H4 (cell line): ENCODE measurements at places on chromosomes 1 and 21.

- DNase-seq, result no peak
Measured at GRCh38 chr1:42831273-42831672, 14.1 kb upstream of the SVBP start.

DNA sequence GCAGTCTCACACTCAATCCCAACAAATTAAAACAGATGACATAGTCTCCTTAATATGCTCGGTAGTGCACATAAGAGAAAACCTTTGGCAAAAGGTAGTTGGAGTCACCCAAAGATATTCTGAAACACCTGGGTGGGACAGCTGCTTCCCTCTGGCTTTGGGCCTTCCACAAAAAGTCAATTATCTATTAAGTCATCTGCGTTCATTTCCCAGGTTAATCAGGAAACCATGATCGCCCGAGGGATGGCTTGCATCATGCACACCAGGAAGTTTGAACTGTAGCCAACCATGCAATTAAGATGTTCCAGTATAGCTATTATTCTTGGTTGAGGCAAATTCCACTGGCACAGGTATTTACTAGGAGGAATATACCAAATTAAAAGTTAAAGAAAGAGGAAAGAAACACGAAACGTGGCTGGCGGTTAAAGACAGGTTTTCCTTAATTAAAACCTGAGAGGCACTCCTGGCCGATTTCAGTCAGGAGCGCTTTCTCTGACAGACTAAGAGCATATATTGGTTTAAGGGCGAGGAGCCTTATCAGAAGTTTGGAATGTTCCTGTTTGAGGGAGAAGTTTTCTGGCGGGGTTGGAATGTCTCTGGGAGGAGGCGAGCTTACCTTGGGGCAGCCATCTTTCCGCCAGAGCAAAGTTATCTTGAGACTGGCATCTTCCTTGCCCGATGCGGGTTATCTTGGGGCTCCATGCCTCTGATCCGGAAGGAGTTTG is 19.9 kb downstream of the CLDN17 start:
- peak; percentile 16 for DNase-seq

- no peak for DNase-seq
Measured at GRCh38 chr1:101086783-101087182, 61.2 kb upstream of the DPH5 start.

- no peak for DNase-seq
Measured at GRCh38 chr1:2783435-2784397, 17.8 kb downstream of the TTC34 start.

DNA sequence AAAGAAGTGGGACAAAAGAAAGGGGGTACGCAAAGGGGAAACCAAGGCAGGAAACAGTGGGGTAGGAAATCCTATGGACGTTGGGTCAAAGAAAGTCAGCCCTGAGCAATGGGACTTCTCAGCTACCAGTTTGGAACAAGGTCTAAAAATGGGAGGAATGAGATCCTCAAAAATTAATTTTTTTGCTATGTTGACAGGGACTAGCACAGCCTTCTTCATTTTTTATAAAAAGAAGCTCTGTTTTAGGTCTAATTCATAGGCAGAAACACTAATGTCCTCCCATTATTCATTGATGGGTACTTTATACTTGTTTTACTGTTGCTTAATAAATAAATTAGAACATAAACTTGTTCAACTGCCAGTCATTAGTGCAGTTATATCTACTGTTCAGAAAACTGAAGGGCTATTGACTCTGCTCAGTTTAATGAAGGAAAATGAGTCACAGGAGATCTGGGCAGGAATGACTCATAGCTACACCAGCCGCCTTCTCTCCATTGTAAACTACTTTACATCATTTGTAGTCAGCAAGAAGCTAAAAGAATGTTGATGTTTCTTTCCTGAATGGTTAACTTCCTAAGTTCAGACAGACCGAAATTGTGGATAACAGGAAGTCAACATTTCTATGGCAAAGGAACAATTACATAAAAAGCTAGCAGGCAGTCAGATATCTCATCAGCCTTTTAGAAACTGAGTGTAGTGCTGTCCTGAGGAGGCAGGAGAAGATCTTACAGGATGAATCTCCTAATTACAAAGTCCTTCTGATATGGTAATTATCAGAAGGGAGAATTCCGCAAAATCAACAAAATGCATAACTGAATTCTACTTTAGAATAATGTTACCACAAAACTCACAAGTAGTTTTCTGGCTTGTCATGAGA is 356.4 kb upstream of the PKN2 start:
- peak; percentile 77 for DNase-seq

DNA sequence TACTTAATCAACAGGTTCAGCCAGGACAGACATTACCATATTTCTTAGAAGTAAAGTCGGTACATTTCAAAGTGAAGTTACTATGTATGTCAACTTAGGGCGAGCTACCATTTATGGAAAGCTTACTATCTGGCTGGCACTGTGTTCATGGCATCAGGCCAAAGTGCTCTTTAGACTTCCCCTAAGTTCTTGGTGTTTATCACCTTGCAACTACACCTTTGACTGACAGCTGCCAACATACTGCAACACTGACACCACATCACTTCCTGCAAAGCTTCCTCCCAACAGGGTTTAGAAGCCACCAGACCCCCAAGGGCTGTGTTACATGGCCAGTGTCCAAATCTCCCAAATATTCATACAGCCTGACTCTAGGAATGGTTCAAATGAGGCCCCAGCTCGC is 61.0 kb downstream of the TIAM1 start:
- DNase-seq, result no peak

- no peak for DNase-seq
Measured at GRCh38 chr1:21873761-21874160, 61.7 kb downstream of the LDLRAD2 start.

- DNase-seq, result no peak
Measured at GRCh38 chr1:220889333-220889732, 10.1 kb downstream of the HLX start.

- no peak for DNase-seq
Measured at GRCh38 chr1:228206582-228207351, 1.1 kb upstream of the OBSCN start.

DNA sequence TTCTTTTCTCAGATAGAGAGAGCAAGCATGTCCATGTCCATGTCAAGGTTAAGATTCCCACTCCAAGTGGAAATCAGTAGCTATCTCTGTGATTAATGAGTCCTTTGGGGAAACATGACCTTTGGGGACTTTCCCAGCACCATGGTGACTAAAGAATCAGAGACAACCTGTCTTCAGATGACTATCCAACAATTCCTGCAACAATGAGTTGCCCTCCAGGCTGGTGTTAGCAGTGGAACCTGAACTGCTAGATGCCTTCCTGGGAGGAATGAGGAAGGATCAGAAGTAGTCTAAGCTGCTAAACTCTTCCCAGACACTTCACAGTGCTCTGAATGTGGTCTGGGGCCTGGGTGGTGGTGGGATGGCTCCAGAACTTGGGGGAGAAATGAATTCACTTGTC is 6.5 kb downstream of the S100A9 start:
- DNase-seq, result no peak

GRCh38 chr1:42825036-42825851 is 8.0 kb upstream of the SVBP start:
- no peak for DNase-seq

- DNase-seq, result no peak
Measured at GRCh38 chr21:15521644-15522001, 208.2 kb upstream of the USP25 start.

GRCh38 chr1:188670837-188671236 is 1806.8 kb downstream of the BRINP3 start:
- DNase-seq, result peak; percentile 41

GRCh38 chr1:170262276-170262939 is 116.6 kb downstream of the NTMT2 start:
- no peak for DNase-seq

- DNase-seq, result no peak
Measured at GRCh38 chr1:25011943-25012638, 82.0 kb upstream of the RUNX3 start.

- DNase-seq, result no peak
Measured at GRCh38 chr1:44421446-44421884, 16.4 kb downstream of the RNF220 start.

DNA sequence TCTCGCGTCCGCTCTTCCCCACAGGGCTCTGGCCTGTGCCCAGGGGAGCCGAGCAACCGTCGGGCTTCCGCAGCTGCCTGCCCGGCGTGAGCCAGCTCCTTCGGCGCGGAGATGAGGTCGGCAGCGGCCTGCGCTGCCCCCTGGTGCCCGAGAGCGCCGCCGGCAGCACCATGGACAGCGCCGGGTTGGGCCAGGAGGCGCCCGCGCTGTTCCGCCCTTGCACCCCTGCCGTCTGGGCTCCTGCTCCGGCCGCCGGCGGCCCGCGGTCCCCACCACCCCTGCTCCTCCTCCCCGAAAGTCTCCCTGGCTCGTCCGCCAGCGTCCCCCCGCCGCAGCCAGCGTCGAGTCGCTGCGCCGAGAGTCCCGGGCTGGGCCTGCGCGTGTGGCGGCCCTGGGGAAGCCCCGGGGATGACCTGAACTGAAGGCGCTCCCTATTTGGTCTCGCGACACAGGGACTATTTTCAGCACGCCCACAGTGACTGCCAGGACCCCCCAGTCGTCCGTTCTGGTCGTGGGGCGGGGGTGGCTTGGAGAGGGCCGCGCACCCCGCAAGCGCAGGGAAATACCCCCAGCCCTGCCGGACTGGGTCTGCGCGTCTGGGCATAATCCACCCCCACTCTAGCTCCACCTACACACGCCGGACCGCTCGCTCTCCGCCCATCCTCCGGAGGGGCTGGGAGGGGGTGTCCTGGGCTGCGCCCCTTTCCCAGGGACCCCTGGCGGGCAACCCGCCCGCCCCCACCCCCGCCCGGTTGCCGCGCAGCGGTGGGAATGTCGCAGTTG is 1.3 kb downstream of the HES3 start:
- peak; percentile 62 for DNase-seq

GRCh38 chr21:28154121-28154520 is 838.6 kb downstream of the LTN1 start:
- DNase-seq, result no peak

- DNase-seq, result no peak
Measured at GRCh38 chr1:203239526-203240305, 10.2 kb upstream of the CHIT1 start.

GRCh38 chr1:147647796-147648633 is 22.3 kb downstream of the ACP6 start:
- DNase-seq, result no peak

DNA sequence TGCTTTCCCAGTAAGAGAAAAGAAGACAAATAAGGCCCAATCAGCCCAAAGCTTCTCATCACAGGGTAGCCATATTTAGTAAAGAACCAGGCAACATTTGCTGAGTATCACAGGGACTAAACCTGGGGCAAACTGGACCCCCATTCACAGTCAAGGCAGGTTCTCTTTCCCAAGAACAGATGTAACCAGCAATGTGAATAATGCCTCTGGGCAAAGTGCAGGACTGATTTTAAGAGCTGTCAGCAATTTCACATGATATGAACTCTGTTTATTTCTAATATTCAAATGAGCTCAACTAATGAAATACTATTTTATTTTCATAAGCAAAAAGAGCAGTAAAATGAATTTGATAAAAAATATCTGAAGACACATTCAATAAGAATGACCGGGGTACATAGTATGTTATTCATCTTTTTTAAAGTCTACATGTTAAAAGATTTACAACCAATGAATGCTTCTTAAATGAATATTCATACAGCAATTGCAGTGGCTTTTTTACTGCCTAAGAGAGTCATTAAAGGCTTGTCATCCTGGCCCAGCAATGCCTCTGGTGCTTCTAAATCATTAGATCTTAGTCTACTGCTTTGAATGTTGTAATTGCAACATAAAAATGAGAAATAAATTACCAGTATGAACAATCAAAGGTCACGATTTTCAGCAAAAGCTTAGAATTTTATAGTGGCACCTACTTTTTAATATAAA is 308.8 kb downstream of the SMYD3 start:
- no peak for DNase-seq

- DNase-seq, result no peak
Measured at GRCh38 chr1:231241750-231242149, 738 bp downstream of the GNPAT start.
